Spinal cord (tissue), 10 donors: ENCODE measurements at places on chromosomes 6 and 20. TPM values are rescaled to one million over a fixed set of nuclear protein-coding genes. Genes with fewer than 3 reads are reported as not detected.

Gene MYCT1
- 6.2 TPM for polyA plus RNA-seq

Gene C20orf144
- polyA plus RNA-seq, result 0.33 TPM

Gene OLIG3
- polyA plus RNA-seq, result 2.3 TPM

Gene PAX1
- 0.30 TPM for polyA plus RNA-seq

Gene NNAT
- polyA plus RNA-seq, result 1,265 TPM

Gene PACSIN1
- 34.8 TPM for polyA plus RNA-seq

Gene COL9A1
- polyA plus RNA-seq, result 34.8 TPM

Gene EDN3
- polyA plus RNA-seq, result 7.7 TPM

Gene NELFCD
- 88.6 TPM for polyA plus RNA-seq

Gene PNLDC1
- 0.63 TPM for polyA plus RNA-seq

Gene DEFB132
- polyA plus RNA-seq, result not detected

Gene THBS2
- polyA plus RNA-seq, result 45.6 TPM

Gene FRK
- 0.43 TPM for polyA plus RNA-seq

Gene HCRTR2
- polyA plus RNA-seq, result 4.9 TPM

Gene HUS1B
- 0.41 TPM for polyA plus RNA-seq

Gene OGFR
- polyA plus RNA-seq, result 46.6 TPM

Gene PSMB1
- 142 TPM for polyA plus RNA-seq

Gene OR2J3
- polyA plus RNA-seq, result not detected

Gene CST1
- polyA plus RNA-seq, result not detected

Gene ZNF391
- 8.5 TPM for polyA plus RNA-seq

Gene WASF1
- polyA plus RNA-seq, result 161 TPM

Gene GNAS
- 3,708 TPM for polyA plus RNA-seq

Gene RPL7L1
- 111 TPM for polyA plus RNA-seq

Gene HLA-DRB1
- polyA plus RNA-seq, result 3.5 TPM

Gene KCNQ5
- polyA plus RNA-seq, result 7.1 TPM

Gene MATN4
- 3.6 TPM for polyA plus RNA-seq

Gene BMP5
- polyA plus RNA-seq, result 2.8 TPM

Gene CDKN1A
- 9.9 TPM for polyA plus RNA-seq

Gene EMILIN3
- polyA plus RNA-seq, result 9.9 TPM

Gene RBM24
- polyA plus RNA-seq, result 2.8 TPM

Gene UQCC2
- 92.0 TPM for polyA plus RNA-seq

Gene PI3
- not detected for polyA plus RNA-seq

Gene SNX14
- polyA plus RNA-seq, result 118 TPM

Gene DCBLD1
- polyA plus RNA-seq, result 9.4 TPM

Gene MAPK13
- 9.8 TPM for polyA plus RNA-seq

Gene HAO1
- not detected for polyA plus RNA-seq

Gene IFT52
- polyA plus RNA-seq, result 58.3 TPM

Gene PHACTR3
- polyA plus RNA-seq, result 97.8 TPM

Gene SAMD10
- polyA plus RNA-seq, result 42.9 TPM

Gene MAFB
- polyA plus RNA-seq, result 18.0 TPM

Gene TOX2
- 15.4 TPM for polyA plus RNA-seq

Gene HSPA1B
- 113 TPM for polyA plus RNA-seq

Gene TNFRSF6B
- polyA plus RNA-seq, result 5.2 TPM
